ENCODE measurements at places on chromosomes 7 and 10. TPM values are rescaled to one million over a fixed set of nuclear protein-coding genes. Genes with fewer than 3 reads are reported as not detected.

GNAI1 gene
- 5.3 TPM for total RNA-seq

TCTN3 gene
- 56.3 TPM for total RNA-seq

LRIT1 gene
- total RNA-seq = not detected

OR2A1 gene
- total RNA-seq = not detected

Measured in activated T-helper 1 cell treated with anti-CD3 and anti-CD28 coated beads, Interleukin-12 subunit alpha, Interleukin-12 subunit beta, Interleukin-2, Interleukin-4 antibody, amounts not matched to agents 30 ng/mL and 10 ng/mL and 1 ng/mL, durations not matched to agents 14 hours and 24 hours and 36 hours (primary cell).